Lower lobe of right lung (tissue), 2 donors: ENCODE measurements at places on chromosomes 6 and 20. TPM values are rescaled to one million over a fixed set of nuclear protein-coding genes. Genes with fewer than 3 reads are reported as not detected.

C6orf58 gene
- total RNA-seq = not detected

AGER gene
- total RNA-seq = 882 TPM

PABPC1L gene
- total RNA-seq = 56.3 TPM

MOG gene
- not detected for total RNA-seq

GSTA4 gene
- 63.4 TPM for total RNA-seq

SLC17A1 gene
- total RNA-seq = not detected

PPP1R16B gene
- total RNA-seq = 13.0 TPM

GSS gene
- 28.8 TPM for total RNA-seq

SMPD2 gene
- total RNA-seq = 13.7 TPM

ULBP1 gene
- total RNA-seq = 2.0 TPM

SLC18B1 gene
- 8.1 TPM for total RNA-seq

SLC24A3 gene
- total RNA-seq = 7.9 TPM

SAMD3 gene
- 5.5 TPM for total RNA-seq

ADTRP gene
- 42.5 TPM for total RNA-seq

GRCh38 chr6:53461041-53461656 is 83.8 kb downstream of the GCLC start:
- no peak for DNase-seq

GRCh38 chr20:33576432-33577125 is 85.5 kb upstream of the C20orf144 start:
- DNase-seq = no peak

DNA sequence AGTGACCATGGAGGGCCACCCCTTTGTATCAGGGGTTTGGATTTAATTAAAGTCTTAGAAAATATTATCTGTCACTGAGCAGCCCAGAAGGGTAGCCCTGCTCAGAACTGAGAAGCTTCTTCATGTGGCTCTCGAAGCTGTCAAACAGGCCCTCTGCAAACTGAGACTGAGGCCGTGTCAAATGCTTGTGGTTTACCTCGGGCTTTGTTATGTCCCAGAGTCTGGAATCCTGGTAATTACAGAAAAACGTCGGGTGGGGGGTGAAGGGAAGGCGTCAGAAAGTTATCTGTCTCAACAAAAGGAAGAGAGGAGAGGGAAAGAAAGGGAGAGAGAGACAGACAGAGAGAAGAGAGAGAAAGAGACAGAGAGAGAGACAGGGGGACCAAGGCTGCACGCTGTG is 200.8 kb downstream of the BMP7 start:
- DNase-seq = no peak

DNA sequence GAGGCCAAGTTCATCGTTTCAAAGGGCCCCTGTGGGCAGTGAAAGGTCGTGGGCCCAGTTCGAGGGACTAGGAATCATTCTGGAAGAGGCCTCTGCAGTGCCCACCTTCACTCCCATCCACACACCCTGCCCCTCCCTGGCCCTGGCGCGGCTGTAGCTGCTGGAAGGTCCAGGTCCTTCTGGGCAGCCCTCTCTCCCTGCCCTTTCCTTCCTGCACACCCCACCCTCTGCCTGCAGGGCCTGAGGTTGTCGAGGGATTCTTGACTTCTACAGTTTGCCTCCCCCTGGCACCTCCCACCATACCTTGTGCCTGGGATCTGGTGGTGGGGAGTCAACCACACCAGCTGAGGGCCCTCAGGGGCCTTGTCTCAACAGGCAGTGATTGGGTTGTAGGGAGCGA is 4.5 kb upstream of the MYT1 start:
- peak; percentile 31 for DNase-seq

DNA sequence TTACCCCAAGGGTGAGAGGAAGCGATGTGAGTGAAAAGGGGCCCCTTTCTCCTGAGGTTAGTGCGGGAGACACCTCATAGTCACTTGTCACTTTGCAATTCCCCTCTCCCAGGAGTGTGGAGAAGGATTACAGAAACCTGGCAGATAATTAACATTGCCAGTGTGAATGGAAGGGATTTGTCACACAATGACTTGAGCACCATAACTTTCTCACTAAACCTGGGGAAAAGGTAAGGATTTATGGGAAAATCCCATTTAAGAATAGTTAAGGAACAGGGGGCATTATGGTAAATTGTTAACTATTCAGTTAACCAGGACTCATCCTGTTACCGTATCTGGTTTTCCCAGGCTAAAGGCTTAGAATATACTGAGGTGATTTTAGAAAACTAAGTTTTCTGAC is 219.5 kb upstream of the JAG1 start:
- DNase-seq = no peak

- no peak for DNase-seq
Observed at GRCh38 chr6:31896856-31897611, 464 bp downstream of the EHMT2 start.

- no peak for DNase-seq
Observed at GRCh38 chr6:125067552-125067951, 86.0 kb upstream of the TPD52L1 start.

- no peak for DNase-seq
Observed at GRCh38 chr6:11475016-11475415, 62.5 kb upstream of the TMEM170B start.

GRCh38 chr6:146304181-146304580 is 239.5 kb upstream of the RAB32 start:
- DNase-seq = no peak

- no peak for DNase-seq
Observed at GRCh38 chr20:60255415-60255814, 297.2 kb downstream of the CDH26 start.

GRCh38 chr6:124536842-124537191 is 425.4 kb upstream of the RNF217 start:
- no peak for DNase-seq

GRCh38 chr6:36414481-36414880 is 27.0 kb upstream of the ETV7 start:
- no peak for DNase-seq

DNA sequence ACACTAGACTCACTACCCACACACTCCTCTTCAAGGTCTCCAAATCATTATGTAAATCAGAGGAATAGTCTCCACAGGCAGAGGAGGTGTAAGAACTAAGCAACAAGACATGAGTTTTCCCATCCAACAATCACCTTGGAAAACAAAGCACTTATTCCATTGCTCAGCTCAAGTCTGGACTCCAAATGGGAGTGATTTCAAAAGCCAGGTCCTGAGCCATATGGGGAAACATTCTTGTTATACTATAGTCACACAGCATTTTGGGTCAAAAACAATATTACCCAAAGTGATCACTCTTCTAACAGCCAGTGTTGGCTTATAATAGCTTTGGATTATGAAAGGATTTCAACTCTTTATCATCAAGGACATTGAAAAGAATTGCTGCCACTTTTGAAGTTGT is 3.6 kb upstream of the PRPH2 start:
- DNase-seq = no peak

DNA sequence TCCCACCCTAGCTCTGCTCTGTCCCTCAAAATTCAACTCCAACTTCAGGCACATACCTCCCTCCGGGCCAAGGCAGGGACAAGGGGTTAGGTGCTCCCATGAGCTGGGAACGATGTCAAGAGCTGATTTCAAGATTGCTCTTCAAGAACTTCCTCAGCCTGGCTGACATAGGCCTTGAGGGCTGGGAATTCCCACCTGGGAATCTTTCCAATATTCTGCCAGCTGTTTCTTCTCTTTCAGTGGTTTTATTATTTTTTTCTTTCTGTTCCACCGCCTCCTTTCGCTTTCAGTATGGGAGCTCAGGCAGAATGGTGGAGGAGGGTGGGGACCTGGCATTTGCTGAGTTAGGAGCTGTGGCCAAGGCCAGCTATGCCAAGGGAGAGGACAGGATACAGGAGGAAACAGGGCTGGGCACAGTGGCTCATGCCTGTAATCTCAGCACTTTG is 33.7 kb downstream of the SRSF3 start:
- DNase-seq = peak; percentile 65

DNA sequence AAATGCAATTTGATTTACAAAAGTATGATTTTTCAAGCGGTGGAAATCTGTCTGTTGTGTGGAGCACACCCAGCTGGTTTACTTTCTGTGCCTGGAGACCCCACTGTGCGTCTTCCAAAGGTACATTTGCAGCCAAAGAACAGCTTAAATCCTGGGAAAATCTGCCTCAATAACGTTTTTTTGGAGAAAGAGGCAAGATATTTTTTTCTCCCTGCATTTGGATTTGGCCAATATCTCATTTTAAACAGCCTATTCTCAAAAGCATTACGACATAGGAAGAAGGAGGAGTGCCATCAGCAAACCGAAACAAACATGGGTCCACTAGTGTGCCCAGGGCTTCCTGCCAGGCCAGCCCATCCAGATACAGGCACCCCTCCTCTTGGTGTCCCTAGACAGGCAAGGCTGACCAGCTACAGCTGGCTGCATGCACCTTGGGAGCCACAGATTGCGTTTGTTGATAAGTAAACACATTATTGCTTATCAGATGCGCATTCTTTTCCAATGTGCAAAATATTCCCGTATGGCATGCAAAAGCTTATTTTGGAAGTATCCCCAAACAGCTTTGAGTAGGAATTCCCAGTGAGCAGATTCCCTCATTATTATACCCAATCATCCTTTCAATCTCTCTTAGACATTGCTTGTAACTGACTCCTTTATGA is 184.5 kb upstream of the MARCKS start:
- peak; percentile 58 for DNase-seq

GRCh38 chr6:125245523-125246264 is 56.1 kb downstream of the HDDC2 start:
- DNase-seq = no peak

DNA sequence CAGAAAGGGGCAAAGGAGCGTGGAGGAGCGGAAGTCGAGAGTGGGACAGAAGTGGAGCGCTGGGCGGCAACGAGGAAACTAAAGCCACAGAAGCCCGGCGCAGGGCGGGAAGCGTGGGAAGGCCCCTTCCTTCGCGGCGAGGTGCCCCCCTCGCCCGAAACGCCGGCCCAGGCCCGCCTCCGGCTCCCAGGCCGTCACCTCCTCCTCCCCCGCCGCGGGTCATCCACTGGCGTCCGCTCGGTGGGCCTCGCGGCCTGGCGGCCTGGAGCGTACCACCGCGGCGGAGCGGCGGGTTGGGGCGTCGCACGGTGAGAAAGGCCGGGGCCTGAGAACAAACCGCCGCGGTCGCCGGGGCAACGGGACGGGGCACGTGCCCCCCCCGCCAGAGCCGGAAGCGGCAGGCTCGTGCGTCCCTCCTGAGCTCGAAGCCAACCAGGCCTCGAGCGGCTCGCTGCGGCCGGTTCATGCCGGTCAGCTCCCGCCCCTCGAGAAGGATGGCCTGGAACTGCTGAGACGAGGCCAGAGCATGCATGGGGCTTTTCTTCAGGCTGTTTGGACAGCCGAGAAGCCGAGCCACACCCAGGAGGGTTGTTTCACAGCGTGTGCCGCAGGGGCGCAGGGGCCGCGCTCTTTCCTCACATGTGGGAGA is at the start of gene TCP11:
TSS of gene TCP11 (minus strand) at position 333 of the 649 bp plus-strand sequence. CDS start 469 bp downstream, outside the sequence.
- peak; percentile 65 for DNase-seq

- DNase-seq = no peak
Observed at GRCh38 chr6:154232013-154232910, 124.3 kb downstream of the IPCEF1 start.

DNA sequence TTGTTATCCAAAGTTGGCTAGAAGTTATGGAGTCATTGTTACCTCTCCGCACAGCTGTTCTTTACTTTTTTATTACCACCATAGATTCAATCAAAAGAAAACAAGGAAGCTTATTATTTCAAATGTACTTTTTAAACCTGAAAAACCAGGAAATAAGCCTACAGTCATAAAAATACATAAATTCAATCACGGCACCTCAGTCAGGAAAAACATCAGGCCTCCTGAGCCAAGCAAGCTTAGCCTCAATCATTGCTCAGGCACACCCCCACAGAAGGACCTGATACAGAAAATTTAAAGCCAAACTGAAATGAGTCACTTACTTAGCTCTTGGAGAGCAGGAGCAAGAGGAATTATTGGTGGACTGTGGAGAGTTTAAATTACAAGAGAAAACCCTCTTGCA is 44.3 kb downstream of the MARCKS start:
- DNase-seq = no peak

- DNase-seq = no peak
Observed at GRCh38 chr20:57685146-57685758, 24.6 kb downstream of the PMEPA1 start.

- DNase-seq = no peak
Observed at GRCh38 chr6:21965016-21965415, 331.8 kb downstream of the PRL start.

GRCh38 chr20:58196402-58197184 is 31.9 kb downstream of the ANKRD60 start:
- no peak for DNase-seq

- no peak for DNase-seq
Observed at GRCh38 chr6:33677689-33678088, 33.8 kb downstream of the UQCC2 start.

DNA sequence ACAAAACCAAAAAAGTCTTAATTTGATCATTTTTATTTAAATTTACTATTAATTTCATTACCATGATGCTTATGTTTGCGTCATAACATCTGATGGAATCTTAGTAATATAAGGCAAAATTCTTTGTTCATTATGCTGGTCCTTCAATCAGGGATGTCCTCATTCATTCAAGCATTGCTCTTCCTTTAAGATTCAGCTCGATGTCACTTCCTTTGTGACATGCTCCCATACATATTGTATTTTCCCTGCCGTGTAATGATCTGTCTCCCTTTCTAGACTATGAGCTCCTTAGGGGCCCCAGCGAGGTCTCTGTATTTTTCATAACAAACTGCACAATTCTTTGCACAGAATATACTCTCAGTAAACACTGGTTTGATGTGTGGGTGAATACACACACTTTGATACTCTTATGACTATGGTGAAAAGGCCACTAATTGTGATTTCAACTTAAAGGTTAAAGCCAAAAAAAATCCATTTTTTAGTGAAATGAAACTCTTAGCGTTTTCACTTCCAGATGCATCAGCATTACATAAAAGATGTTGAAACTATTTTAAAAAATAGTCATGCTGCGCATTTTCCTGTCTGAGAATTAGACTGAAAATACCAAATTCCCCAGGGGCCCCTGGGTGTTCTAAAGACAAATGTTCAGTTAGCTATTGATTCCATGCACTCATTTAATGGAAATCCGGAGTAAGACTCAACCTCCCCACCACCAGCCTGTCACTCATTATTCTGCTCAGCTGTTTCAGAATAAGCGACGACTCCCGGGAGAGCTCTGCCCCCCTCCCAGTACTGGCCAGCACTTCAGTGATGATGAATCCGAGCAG is 169.7 kb downstream of the ATXN1 start:
- DNase-seq = no peak

DNA sequence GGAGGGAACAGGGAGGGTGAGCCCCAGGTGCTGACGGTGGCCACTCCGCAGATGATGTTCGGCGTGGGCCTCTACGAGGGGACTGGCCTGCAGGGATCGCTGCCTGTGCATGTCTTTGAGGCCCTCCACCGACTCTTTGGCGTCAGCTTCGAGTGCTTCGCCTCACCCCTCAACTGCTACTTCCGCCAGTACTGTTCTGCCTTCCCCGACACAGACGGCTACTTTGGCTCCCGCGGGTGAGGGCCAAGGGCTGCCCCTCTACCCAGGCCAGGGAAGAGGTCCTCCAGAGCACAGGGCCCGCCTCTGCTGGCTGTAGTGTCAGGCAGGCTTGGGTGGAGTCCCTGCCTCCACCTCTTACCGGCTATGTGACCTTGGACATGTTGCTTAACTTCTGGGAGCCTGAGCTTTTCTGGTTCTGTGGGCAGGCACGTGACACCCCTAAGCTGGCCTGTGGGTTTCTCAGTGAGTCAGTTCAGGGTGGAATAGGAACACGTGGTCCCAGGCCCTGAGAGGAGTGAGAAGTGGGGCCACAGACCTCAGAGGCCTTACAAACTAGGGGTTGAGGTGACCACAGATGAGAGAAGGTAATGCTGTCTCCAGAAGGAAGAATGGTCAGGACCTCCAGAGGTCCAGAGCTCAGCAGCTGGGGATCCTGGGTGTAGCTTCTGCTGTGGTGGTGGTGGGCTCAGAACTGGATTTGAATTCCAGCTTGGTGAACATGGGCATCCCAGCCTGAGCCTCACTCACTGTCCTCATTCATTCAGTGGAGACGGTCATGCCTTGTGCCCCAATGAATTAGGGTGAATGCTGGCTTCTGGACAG is 11.9 kb downstream of the PCIF1 start:
- DNase-seq = peak; percentile 69
